ENCODE measurements at places on chromosomes 1 and 21.

DNA sequence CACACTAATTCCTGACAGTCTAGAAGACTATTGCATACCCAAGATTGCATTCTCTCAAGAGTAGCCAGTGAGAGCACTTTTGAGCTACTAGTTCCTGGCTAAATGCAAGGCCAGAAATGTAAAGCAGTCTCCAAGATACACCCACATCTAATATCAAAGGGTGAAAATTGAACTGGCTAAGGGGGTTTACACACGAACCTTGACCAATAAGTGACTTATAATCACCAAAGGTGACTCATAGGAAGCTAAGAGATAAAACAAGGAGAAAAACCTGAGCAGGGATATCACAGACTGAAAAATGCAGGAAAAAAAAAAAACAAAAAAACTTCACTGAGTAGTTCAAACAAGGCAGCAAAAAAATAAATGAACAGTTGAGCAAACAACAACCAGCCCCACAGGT, 172.2 kb upstream of the RRP15 start:
- no peak for DNase-seq

GRCh38 chr1:25994402-25995150, 3.3 kb downstream of the PAFAH2 start:
- no peak for DNase-seq

DNA sequence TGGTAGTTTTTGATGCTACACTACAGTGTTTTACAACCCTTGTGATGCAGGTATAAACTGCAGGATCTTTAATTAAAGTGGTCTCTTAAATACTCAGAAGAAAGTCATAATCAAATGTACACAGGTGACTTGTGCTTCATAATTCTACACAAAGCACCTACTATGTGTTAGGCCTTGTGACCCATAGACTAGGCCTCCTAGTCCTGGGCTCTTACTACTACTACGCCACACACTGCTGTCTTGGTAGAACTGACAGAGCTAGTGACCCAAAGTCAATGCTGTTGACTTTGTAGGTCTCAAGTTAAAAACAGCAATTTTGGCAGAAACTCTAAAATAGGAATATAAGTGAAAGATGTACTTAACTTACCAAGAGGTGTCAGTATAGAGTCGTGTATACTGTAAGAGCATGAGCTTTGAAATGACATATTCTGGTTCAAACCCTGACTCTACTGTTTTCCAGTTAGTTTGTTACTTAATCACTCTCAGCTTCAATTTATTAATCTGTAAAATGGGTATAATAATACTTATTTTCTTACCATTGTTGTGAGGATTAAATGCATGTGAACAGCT, 48.6 kb upstream of the LMO4 start:
- no peak for DNase-seq

DNA sequence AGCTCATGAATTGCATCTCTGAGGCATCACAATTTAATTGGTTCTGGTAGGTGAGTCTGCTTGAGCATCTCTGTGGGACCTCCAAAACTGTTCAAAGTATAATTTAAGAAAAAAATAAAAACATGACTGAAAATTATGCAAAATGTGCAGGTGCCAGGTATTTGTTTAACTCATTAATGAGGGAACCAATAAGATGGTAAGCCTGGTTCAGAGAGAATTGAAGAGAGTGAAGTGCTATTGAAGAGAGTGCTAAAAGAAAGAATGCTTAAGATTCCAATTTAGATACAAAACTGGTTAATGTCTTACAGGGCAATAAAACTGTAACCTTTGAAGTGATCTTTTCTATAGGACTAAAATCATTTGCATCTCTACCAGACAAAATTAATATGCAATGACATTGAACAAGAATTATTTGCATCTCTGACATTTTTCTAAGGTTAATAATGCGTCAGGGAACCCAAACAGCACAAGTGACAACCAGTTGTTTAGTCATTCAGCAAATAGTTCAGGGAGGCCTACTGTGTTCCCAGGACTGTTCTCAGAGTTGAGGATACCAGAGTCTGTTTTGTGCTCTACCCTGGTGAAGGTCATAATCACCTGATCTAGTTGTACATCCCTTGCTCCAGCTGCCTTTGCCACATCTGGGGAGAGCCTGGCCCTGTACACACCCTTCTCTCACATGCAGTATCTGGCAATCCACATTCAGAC, 183.5 kb downstream of the PATJ start:
- no peak for DNase-seq

GRCh38 chr1:1121611-1122077, 5.8 kb upstream of the C1orf159 start:
- no peak for DNase-seq

DNA sequence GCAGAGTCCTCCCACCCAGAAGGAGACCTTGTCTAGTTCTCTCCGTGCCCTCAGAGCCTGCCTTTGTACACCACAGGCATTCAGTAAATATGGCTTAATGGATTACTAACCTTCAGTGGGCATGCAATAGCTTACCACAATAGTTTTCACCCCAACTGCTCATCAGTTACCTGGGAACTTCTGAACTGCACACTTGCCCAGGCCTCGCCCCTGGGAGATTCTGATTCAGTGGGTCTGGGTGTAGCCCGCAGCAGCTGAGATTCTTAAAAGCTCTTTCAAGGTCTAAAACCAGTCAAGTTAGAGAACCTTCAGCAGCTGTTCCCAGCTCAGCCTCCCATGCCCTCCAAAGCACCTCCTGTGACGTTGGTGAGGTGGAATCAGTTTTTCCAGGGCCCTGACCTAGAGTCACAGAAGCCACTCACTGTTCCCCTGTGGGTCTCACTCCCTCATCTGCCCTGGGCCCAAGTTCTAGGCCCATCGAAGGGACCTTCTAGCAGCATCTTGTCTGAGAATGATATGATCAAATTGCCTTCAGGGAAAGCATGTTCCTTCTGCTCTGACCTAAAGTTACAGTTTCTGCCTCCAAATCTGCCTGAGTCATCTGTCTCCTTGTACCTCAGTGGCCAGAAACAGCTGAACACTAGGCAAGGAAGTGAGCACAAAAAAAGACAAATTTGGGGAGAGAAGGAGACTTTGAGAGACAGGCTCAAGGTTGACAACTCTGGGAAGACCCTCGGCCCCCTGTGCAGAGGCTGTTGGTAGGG, 10.8 kb downstream of the ASAP3 start:
- DNase-seq: no peak

DNA sequence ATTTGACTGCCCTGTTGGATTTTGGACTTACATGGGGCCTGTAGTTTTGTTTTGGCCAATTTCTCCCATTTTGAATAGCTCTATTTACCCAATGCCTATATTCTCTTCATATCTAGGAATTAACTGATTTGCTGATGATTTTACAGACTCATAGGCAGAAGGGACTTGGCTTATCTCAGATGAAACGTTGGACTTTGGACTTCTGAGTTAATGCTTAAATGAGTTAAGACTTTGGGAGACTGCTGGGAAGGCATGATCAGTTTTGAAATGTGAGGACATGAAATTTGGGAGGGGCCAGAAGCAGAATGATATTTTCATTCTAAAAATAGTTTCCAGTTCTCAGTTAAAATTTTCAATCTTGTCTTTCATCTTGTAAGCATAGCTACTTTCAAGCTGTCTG, 222.3 kb downstream of the COP1 start:
- no peak for DNase-seq

DNA sequence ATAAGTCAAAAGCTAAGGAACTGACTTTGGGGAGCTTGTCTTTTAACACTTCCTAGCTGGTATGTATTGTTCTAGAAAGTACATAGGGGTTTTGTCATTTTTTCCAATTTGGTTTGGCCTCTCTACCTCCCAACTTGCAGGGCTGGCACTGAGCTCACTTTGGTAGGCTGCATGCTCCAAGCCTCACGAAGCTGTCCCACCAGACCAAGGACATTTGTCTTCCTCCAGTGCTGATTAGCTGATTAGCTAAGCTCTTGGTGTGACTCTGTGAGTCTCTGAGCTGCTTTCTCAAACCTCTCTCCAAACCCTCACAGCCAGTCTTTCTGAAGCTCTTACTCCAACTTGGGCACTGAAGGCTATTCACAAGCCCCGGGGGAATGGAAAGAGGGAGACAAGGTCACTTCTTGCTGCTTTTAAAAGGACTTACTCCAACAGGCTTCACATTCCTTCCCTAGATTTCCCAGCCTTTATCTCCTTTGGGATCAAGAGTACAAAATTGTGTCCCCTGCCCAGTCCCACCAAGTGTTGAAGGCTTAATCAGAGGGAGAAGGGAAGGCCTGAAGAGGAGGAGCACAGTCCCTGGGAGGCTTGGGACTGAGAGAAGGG, 893 bp upstream of the CFAP45 start:
- DNase-seq: no peak

DNA sequence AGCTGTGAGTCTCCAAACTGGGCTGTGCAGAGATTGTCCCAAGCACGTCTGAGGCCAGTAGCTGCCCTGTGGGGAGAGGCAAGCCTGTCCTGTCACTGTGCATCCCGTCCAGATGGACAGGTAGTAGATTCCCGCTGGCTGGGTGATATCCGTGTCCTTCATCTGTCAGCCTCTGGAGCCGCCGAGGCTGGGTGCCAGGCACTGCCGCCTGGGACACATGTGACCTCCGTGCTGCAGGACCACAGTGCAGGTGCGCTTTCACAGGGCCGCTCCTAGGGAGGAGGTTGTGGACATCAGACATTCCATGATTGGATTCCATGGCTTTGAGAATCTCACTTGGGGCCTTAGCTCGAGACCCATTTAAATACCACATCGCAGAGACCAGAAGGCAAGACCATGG, 4.7 kb downstream of the PDXK start:
- no peak for DNase-seq

GRCh38 chr1:156387870-156388173, 18.8 kb downstream of the RHBG start:
- no peak for DNase-seq
